ENCODE measurements at places on chromosomes 16 and 17. TPM values are rescaled to one million over a fixed set of nuclear protein-coding genes. Genes with fewer than 3 reads are reported as not detected.

DNA sequence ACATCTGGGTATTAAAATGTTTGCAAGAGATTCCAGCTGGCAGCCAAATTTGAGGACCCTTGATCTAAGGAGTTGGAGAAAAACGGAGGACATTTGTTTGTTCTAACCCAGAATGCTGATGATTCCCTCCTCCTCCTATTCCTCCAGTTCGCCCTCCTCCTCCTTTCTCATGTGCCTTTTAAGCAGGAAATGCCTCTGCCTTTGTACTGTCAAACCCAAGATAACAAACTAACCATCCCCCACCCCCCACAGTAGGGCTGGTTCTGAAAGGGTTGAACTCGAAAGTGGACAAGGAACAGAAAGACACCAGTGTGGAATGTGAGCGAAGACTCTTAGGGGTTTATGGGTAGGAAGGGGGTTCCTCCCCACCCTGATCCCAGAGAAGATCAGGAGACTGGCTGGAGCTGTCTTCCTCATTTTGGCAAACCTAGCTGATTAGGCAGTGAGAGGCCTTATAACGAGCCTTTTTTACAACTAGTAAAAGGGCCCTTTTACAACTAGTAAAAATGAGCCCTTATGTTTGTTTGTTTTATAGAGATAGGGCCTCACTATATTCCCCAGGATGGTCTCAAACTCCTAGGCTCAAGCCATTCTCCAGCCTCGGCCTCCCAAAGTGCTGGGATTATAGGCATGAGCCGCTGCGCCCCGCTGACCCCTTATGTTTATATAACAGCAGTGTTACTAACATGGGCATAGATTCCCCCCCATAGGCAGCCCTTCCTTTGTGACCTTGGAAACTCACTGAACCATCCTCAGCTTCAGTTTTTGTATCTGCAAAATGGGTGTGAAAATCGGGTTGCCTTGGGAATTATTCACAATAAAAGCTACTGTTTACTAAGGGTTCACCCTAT, 975 bp downstream of the CHD9 start:
- no peak overlapping the region for H3K27ac ChIP-seq
- peak overlapping the region; percentile 34 for H3K4me3 ChIP-seq
- H3K36me3 ChIP-seq: no peaks in the 10 kb centered on the region
- no peaks in the 10 kb centered on the region for H3K27me3 ChIP-seq

Gene NXPH3
- 3.1 TPM for polyA plus RNA-seq

Gene TSC2
- polyA plus RNA-seq: 90.2 TPM

GRCh38 chr17:17723354-17724261, 42.4 kb downstream of the RAI1 start:
- H3K36me3 ChIP-seq: no peaks in the 10 kb centered on the region
- DNase-seq: peak; percentile 66
- H3K27me3 ChIP-seq: peaks cover 85% of the 10 kb centered on the region
- no peak overlapping the region for H3K27ac ChIP-seq

Gene CSH1
- polyA plus RNA-seq: 0.16 TPM

DNA sequence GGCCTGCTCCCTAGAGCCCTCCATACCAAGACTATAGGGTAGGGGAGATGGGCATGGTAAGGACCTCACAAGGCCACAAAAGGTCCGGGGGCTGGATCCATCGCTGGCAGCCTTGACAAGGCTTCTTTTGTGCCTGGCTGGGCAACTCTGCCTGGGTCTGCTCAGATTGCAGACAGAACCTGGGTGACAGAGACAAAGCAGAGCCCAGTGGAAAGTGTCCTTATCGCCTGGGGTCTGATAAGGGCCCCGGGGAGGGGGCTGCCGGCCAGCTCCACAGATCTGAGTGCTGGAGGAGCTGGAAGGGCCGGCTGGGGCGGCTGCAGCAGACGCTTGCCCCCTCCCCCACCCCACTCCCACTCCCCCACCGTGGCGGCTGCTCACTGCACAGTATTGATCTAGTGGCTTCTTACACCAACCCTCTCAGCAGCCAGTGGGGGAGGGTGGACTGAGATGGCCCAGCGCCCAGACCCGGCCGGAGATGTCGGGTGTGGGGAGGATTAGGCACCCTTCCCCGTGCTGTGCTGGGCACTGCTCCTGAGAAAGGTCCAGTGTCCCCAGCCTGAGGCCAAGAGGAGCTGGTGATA, 7.2 kb downstream of the MMP15 start:
- DNase-seq: no peak
- no peak overlapping the region for H3K4me3 ChIP-seq
- H3K27ac ChIP-seq: no peak overlapping the region
- H3K27me3 ChIP-seq: no peaks in the 10 kb centered on the region

GRCh38 chr16:85240982-85241924, 129.0 kb upstream of the CIBAR2 start:
- H3K4me1 ChIP-seq: peaks cover 11% of the 10 kb centered on the region
- no peak overlapping the region for H3K4me3 ChIP-seq
- DNase-seq: no peak
- no peaks in the 10 kb centered on the region for H3K27me3 ChIP-seq
- peak overlapping the region; percentile 35 for H3K27ac ChIP-seq

DNA sequence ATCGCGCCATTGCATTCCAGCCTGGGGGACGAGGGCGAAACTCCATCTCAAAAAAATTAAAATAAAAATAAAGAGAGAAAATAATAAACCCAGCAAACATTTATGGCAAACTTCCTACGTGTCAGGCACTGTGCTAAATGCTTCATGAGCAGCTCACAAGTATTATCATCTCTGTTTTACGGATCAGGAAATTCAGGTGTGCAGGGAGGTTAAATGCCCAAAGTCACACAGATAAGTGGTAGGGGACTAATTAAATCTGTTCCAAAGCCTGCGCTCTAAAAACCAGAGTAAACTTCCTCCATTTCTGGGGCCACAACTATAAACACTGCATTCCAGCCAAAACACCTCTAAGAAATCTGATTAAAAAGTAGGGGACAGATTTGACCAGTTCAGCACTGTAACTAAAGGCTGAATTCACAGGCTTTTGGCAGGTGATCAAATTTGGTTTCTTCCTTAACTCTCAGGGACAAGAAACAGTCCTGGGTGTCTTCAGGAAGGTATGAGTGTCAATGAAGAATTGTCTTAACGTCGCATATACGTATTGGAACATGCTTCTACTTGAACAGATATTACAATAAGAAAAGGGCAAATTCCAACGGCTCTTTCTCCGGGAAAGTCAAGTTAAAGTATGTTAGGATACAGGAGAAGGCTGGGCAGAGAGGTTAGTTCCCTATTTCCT, 996 bp downstream of the STRADA start:
- DNase-seq: no peak
- no peaks in the 10 kb centered on the region for H3K27me3 ChIP-seq
- H3K36me3 ChIP-seq: no peaks in the 10 kb centered on the region
- H3K4me3 ChIP-seq: peak overlapping the region; percentile 56

DNA sequence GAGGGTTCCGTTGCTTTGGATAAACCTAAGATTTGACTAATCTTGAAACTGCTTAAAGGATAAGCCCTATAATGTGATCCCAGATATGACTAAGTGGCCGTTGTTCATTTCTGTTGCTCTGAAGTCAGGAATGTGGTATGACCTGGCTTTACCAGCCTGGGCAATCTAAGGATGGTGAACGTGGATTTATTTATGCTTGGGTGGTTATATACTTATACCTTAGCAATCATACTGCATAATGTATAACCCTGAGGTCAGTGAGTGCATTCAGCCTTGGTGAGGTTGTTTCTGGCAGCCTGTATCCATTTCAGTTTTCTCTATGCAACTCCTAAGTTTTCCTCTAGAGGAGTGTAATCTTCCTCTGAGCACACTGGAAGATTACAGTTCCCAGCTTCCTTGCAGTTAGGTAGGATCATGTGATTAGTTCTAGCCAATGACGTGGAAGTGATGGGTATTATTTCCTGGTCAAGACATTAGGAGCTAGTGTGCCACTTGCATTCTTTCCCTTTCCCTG, 41.9 kb downstream of the FTO start:
- peaks cover 7% of the 10 kb centered on the region for H3K4me1 ChIP-seq
- DNase-seq: no peak
- H3K36me3 ChIP-seq: no peaks in the 10 kb centered on the region
- H3K27ac ChIP-seq: no peak overlapping the region

DNA sequence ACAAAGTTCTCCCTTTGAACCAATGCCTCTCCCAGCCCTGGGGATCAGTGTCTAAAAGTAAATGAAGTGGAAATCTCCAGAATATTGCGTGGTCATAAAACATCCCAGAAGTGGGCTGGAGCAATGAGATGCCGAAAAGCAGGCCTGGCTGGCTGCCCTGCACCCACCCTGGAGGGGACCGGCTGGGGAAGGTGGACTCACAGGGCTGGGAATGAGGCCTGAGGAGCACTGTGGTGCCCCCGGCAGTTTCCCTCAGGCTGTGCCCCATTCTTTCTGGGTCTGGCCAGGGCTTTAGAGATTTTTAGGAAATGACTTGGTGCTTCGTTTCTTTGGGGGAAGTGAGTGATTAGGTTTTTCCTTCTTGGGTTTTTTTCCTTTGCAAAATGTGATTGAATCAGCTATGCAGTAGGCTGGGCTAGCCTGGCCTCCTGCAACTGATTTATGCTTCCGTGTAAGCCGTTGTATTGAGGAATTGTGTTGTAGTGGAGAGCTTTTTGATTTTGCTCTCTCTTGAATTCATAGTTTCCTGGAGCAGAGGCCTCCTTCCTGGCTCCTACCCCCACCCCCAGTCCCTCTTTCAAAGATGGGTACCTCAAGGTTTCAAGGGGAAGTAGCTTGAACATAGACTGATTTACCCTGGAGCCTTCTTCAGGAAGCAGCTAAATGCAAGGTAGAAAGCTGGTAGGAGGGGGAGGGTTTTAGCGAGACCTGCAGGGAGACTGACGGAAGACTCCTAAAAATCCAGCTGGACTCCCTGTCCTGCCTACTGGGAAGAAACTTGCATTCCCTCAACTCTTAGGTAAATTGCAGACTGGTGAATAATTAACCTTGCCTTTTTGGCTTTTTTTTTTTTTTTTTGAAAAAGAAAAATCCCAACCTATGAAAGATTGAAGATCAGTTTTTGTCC, 170.2 kb downstream of the RAB11FIP4 start:
- no peak for DNase-seq
- peaks cover 20% of the 10 kb centered on the region for H3K27me3 ChIP-seq
- no peaks in the 10 kb centered on the region for H3K36me3 ChIP-seq
- H3K27ac ChIP-seq: no peak overlapping the region
- peaks cover 12% of the 10 kb centered on the region for H3K4me1 ChIP-seq
- no peak overlapping the region for H3K4me3 ChIP-seq

Gene FAM234A
- polyA plus RNA-seq: 80.6 TPM

- DNase-seq: no peak
- H3K27ac ChIP-seq: peak overlapping the region; percentile 75
- peaks cover 17% of the 10 kb centered on the region for H3K4me1 ChIP-seq
- H3K36me3 ChIP-seq: no peaks in the 10 kb centered on the region
- no peaks in the 10 kb centered on the region for H3K27me3 ChIP-seq
Observed at GRCh38 chr16:53041320-53042051, 11.2 kb downstream of the CHD9NB start.

Gene GLTPD2
- polyA plus RNA-seq: not detected

GRCh38 chr17:50175035-50175807, 9.4 kb downstream of the SGCA start:
- H3K27ac ChIP-seq: no peak overlapping the region
- no peaks in the 10 kb centered on the region for H3K36me3 ChIP-seq
- peaks cover 20% of the 10 kb centered on the region for H3K4me1 ChIP-seq
- no peak for DNase-seq
- H3K27me3 ChIP-seq: no peaks in the 10 kb centered on the region
- no peak overlapping the region for H3K4me3 ChIP-seq
